Stimulated activated CD4-positive, alpha-beta T cell treated with anti-CD3 and anti-CD28 coated beads, Interleukin-4, amount 100 ng/mL, for 1 hour (primary cell): ENCODE measurements at places on chromosomes 13 and 19.
A peak's percentile ranks its signal among the peaks of the same experiment; 100 is the strongest.

- DNase-seq, result peak; percentile 41
These were observed 1.8 kb upstream of the CEACAM8 start for GRCh38 chr19:42596391-42597072.

DNA sequence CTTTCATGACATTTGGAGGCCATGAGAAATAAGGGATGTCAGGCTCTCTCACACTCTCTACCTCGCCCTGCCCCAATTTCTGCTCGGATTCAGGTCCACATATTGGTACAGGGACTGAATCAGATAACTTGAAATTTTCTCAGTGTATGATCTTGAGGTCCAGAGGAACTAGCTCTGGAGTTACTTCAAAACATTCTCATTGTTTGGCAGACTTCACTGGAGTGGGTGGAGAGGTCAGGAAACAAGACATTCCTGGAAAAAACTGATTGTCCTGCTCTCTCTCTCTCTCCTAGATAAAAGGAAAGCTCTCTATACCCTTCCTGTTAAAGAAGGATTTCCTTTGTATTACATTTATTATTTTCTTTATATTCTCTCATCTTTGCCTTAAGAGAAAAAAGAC is 428.1 kb upstream of the DACH1 start:
- no peak for DNase-seq

GRCh38 chr13:76160961-76161925 is 525.1 kb downstream of the LMO7 start:
- DNase-seq, result no peak

- DNase-seq, result no peak
These were observed 67.5 kb downstream of the TSC22D1 start for GRCh38 chr13:44508562-44509077.

DNA sequence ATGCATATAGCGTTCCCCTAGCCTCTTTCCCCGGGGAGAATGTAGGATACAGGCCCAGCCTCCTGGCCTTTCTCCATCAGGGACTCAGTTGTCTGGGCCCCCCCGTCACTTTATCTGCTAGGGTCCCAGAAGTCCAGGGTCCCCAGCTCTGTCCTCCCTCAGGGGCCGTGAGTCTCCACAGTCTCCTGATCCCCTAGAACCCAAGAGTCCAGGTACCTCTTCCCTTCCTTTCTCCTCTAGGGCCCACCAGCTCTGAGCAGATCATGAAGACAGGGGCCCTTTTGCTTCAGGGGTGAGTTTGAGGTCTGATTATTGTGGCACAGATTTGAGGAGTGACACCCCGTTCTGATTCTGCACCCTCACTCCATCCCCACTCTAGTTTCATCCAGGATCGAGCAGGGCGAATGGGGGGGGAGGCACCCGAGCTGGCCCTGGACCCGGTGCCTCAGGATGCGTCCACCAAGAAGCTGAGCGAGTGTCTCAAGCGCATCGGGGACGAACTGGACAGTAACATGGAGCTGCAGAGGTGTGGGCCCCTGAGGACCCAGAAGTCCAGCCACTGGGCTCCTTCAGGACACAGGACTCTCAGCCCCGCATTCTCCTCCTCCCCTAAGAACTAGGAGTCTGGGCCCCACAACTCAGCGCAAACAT is 758 bp downstream of the BAX start:
- DNase-seq, result no peak

- no peak for DNase-seq
These were observed 94.9 kb downstream of the FAM216B start for GRCh38 chr13:42876270-42876714.
